ENCODE measurements at places on chromosomes 6 and 20.

GRCh38 chr6:37952027-37952426 lies 132.5 kb downstream of the ZFAND3 start:
- no peak for DNase-seq

DNA sequence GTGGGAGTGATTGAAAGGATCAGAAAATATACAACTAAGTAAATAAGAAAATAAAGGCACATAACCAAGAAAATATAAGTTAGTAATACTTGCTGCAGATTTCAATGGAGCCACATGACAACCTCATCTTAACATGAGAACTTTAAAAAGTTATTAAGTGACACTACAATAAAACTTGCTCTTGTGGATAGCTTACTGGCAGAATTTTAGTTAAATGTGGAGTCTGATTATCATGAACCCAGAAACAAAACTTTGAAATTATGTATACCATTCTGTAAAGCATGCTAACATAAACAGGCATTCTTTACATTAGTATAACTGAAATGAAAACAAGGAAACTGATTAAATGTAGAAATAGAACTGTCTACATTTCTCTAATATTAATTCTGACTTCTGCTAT lies 220.9 kb downstream of the RFPL4B start:
- no peak for DNase-seq

DNA sequence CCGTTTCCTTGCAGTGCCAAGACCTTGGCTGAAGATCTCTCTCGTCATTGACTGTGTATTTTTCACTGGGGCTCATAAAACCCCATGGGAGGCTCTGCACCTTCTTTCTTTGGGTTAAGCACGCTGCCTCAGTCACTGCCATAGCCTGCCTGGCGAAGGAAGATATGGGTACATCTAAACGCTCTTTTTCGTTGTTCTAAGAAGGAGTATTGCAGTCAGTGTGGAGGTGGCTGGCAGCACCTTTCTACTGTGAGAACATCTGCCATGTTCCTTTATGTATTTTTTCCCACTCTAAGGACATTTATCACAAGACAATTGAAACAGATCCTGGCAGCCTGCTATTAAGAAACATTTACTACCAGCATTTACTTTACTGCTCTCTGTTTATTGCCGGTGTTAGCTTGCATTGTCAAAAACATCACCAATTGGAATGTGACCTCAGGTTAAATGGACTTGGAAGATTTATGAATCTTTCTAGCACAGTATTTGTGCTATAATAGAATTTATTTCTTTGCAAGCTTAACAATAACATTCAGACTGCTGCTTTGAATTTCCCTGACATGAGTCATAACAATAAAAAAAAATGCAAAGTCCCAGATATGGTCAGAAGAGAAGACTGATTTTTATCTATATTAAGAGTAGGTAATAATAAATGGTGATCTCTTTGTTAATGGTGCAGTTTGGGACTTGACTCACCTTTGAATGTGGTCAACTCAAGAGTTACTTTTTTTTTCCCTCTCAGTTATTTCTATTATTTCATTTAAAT lies 62.2 kb upstream of the CLDN20 start:
- no peak for DNase-seq

GRCh38 chr20:2300420-2300819 lies 4.6 kb downstream of the TGM3 start:
- no peak for DNase-seq
